CD4-positive, alpha-beta T cell treated with Interleukin-10 for 1 hour (primary cell): ENCODE measurements at places on chromosomes 4 and X.

- no peak for DNase-seq
These were observed 56.7 kb downstream of the STOX2 start for GRCh38 chr4:183961795-183962194.

DNA sequence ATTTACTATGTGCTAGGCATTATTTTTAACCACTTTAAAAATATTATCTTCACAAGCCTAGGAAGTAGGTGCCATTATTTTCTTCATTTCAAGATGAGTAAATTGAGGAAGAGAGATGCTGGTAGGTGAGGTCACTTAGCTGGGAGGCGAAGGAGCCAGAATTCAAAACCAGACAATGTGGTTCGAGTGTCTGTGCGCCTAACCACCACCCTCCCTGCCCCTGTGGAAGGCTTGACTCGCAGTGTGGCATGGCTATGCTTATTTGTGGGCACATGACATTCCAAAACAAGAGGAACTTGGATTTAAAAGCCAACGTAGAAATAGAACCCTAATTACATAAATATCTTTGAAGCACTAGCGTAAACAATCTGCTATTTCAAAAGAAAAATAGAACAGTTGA is 226.6 kb upstream of the PITX2 start:
- DNase-seq, result no peak

GRCh38 chrX:69290292-69290691 is 125.0 kb upstream of the PJA1 start:
- DNase-seq, result no peak

DNA sequence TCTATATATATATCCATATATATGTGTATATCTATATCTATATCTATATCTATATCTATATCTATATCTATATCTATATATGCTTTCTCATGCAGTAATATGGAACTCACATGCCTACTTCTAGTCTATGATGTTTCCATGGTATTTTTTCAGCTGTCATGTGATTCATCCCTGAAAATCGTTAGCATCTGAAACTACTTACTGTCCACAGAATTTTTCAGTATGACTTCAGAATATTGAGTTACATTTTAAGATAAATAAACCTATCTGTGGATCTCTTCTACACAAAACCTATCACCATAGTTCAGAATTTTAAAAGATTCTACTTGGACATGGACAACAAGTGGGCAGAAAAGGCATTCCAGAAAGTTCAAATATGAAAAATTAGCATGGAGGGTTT is 855.1 kb upstream of the INTU start:
- no peak for DNase-seq
